A549 treated with GW870086 at 1 μM for 4 hours (cell line): ENCODE measurements at places on chromosomes 4 and X. TPM values are rescaled to one million over a fixed set of nuclear protein-coding genes. Genes with fewer than 3 reads are reported as not detected.

Gene C4orf50
- not detected in 5 replicates for total RNA-seq

Gene KIAA1210
- total RNA-seq: not detected in 5 replicates

Gene MTHFD2L
- total RNA-seq: 10.1 to 10.6 TPM (median 10.2 TPM) in 5 replicates

Gene NEIL3
- 8.7 to 11.2 TPM (median 9.6 TPM) in 5 replicates for total RNA-seq

Gene CPEB2
- total RNA-seq: 6.8 to 8.4 TPM (median 7.4 TPM) in 5 replicates

Gene ADH5
- total RNA-seq: 105 to 137 TPM (median 106 TPM) in 5 replicates

Gene CFAP99
- total RNA-seq: 0.06 to 0.38 TPM (median 0.16 TPM) in 5 replicates

Gene CSAG1
- 0.17 to 0.45 TPM (median 0.26 TPM) in 4 of 5 replicates, not detected in the other for total RNA-seq

Gene ASB9
- total RNA-seq: 18.9 to 22.0 TPM (median 20.7 TPM) in 5 replicates

Gene MAGEA12
- total RNA-seq: 0.13 to 0.22 TPM (median 0.17 TPM) in 5 replicates

Gene GLRA3
- not detected in 5 replicates for total RNA-seq

Gene SLC10A4
- 4.5 to 7.6 TPM (median 7.4 TPM) in 5 replicates for total RNA-seq

Gene ARHGAP4
- 0.80 to 2.0 TPM (median 1.2 TPM) in 5 replicates for total RNA-seq

Gene SOD3
- total RNA-seq: not detected in 5 replicates
